ENCODE measurements at places on chromosomes 6 and 20. TPM values are rescaled to one million over a fixed set of nuclear protein-coding genes. Genes with fewer than 3 reads are reported as not detected.
A peak's percentile ranks its signal among the peaks of the same experiment; 100 is the strongest.

DNA sequence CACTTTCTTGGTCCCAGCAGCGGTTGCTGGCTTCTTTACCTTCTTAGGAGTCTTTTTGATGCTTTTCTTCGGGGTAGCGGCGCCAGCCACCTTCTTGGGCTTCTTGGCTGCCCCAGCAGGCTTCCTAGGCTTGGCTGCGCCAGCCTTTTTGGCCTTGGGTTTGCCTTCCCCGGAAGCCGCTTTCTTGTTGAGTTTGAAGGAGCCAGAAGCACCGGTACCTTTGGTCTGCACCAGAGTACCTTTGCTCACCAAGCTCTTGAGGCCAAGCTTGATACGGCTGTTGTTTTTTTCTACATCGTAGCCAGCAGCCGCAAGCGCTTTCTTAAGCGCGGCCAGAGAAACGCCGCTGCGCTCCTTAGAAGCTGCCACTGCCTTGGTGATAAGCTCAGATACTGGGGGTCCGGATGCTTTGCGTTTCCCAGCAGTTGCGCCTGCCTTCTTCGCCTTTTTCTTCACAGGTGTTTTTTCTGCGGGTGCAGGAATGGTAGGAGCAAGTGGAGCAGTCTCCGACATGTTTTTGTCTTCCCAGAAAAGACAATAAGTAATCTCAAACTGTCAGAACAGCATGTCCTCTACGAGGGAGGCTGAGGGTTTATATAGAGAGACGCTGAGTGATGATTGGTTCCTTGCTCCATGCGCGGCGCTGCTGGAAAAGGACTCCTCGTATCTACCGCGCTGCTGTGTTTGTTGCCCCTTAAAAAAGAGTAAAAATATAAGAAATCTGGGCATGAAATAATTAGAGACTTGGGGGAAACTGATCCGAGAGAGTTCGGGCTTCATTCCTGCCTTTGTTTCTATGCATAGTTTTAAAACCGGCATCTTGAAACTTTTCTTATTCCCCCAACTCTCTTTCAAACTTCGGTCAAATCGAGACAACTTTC is 130.3 kb upstream of the BTN3A2 start:
- DNase-seq = peak; percentile 88

- no peak for DNase-seq
Observed at GRCh38 chr6:163126741-163127140, 287.8 kb upstream of the QKI start.

DNA sequence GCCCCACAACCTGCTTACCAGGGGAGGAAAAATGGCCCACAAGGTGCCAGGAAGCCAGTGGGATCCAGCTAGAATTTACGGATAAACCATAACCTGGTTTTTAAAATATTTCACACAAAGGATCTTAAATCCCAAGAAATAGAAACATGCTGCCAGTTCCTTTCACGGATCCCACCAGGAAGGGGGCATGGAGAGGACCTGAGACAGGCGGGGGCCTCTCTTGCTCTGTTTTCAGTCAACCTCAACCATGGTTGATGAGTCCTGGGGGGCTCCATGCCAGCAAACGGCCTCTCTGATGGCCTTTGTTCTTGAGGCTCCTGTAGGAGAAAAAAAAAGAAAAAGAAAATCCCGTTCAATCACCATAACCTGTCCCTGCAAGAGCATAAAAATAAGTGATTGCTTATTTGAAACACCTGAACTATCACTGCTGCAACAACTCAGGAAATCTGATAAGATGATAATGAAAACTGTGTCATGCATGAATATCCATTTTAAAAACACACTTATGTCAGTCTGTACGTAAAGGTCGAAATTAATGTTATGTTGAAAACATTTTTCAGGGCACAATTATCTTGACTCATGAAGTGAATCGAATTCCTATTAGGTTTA is 125.8 kb upstream of the CST7 start:
- DNase-seq = no peak

- DNase-seq = no peak
Observed at GRCh38 chr20:47929368-47930115, 144.3 kb upstream of the SULF2 start.

DNA sequence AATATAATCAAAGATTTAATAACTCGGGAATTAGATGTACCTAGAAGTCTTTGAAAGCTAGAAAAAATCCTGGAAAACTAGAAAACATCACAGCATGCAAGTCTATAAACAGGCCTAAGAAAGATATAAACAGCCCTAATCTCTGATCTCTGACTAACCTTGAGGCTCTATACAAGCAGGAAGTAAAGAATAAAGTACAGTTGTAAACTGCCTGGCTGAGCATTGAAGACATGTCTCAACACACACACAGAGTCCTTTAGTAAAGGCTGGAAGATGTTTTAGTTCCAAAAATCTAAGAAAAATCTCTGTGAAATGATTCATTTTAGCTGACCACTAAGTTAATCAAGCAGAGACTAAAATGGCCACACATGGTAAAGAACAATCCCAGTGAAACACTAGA is 774.5 kb downstream of the EYS start:
- DNase-seq = no peak

GRCh38 chr6:132400883-132401617 is at the start of gene MOXD1:
Gene MOXD1, minus strand, starts transcription at chr6:132401475. Its CDS starts 49 bp downstream, at chr6:132401426.
- DNase-seq = peak; percentile 66

The PGC gene
- polyA plus RNA-seq = 6.8 TPM

- no peak for DNase-seq
Observed at GRCh38 chr20:62694868-62695267, 13.8 kb upstream of the NTSR1 start.

DNA sequence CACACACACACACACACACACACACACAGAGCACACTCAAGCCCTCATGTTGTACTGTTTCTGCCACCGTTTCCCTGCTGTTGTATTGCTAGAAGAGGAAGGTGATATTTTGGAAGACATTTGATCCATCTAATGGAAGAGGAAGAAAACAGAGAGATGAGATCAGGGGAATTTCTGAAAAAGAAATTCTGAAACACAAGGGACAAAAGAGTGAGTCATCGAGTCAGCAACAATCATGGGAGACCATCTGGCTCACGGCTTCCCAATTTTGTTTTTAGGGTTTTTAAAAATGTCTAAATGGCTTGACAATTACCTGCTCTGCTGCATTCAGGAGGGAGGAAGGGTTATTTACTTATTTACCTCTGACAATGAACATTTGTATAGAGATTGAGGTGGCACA is 22.0 kb downstream of the SOX4 start:
- no peak for DNase-seq

GRCh38 chr6:162690158-162690557 is 37.4 kb downstream of the PRKN start:
- no peak for DNase-seq

The PDE7B gene
- 3.0 TPM for polyA plus RNA-seq

The PHACTR3 gene
- 4.0 TPM for polyA plus RNA-seq

DNA sequence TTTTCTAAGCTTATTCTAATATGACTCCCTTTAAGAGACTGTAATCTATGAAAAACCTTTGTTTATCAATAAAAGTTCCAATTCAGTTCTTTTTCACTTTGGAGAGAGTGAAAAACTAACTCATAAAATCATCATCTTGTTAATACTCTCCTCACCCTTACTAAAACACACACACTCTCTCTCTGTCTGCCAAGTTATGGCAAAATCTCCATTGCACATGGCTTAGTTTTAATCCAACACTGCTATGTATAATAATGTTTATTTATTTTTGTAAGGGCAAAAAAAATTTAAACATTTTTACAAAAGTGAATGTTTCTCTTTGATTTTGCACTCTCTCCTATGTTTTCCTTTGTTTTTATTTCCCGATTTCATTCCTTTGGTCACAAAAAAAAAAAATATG is 253.2 kb downstream of the BMP7 start:
- DNase-seq = no peak

GRCh38 chr20:11207749-11208502 is 534.1 kb upstream of the JAG1 start:
- DNase-seq = no peak

- no peak for DNase-seq
Observed at GRCh38 chr6:97322811-97323210, 39.8 kb upstream of the MMS22L start.

DNA sequence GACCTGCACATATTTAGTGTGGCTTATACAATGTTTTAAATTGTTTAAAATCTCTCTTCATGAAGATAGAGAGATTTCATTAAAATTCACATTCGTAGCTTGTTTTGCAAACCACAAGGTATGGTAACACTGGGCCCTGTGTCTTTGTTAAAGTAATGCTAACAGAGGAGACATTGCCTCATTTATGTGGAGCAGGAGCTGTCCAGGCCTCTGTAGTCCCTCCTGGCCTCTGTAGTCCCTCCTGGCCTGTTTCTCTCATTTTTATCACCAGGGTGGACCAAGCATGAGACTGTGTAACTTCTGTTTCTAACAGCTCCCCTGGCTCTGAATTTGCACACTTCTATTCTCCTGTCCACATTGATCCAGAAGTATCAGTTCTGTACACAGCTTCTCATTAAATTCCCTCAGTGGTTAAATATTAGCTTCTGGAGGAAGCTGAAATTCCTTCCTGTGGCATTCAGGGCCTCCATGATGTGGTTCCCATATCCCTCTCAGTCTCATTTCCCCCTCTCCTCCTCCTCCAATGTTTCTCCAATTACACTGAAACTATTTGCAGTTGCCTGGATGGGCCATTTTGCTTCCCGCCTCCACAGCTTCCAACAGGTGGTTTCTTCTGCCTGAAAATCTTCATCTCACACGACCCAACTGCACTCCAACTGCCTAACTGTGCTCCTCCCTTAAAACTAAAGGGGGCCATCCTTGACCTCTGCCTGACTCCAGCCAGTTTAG is 340.4 kb downstream of the SYNE1 start:
- no peak for DNase-seq

DNA sequence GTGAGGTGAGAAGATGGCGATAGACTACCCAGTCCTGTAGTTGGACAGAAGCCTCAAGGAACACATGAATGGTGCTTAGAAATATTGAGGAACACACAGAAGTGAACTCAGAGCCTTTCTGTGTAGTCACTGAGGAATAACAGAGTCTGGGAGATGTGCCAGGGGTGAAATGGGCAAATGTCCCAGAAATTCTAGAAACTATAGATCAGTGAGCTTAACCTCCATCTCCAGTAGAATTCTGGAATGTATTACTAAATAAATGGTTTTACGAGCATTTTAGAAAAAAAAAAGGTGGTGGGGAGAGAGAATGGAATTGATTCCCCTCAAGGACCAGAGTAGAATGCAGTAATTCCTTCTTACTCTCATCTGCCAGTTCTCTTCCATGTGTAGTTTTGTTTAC is 380.0 kb downstream of the LMBRD1 start:
- peak; percentile 38 for DNase-seq

The PROKR2 gene
- not detected for polyA plus RNA-seq

The TCF19 gene
- 25.3 TPM for polyA plus RNA-seq

The HLA-DPB1 gene
- 24.1 TPM for polyA plus RNA-seq

The SRMS gene
- polyA plus RNA-seq = 0.16 TPM

The GINS1 gene
- polyA plus RNA-seq = 16.7 TPM

DNA sequence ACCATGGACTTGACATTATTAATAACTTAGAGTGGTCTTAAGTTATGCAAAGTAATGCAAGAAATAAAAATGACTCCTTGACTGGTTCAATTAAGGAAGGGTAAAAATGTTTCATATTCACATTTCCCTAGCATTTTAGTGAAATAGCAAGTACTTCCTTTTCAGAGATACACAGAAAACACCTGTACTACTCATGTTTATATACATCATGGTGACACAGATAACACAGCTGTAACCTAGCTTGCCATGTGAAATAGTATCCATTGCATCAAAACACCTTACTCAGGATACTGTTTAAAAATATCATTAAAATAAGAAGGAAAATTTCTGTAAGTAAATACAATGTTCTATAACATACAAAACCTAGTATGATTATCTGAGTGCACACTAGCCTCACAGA is 102.4 kb downstream of the AHI1 start:
- DNase-seq = no peak

The HLA-DOB gene
- polyA plus RNA-seq = 0.63 TPM

The TFAP2A gene
- polyA plus RNA-seq = 0.45 TPM

DNA sequence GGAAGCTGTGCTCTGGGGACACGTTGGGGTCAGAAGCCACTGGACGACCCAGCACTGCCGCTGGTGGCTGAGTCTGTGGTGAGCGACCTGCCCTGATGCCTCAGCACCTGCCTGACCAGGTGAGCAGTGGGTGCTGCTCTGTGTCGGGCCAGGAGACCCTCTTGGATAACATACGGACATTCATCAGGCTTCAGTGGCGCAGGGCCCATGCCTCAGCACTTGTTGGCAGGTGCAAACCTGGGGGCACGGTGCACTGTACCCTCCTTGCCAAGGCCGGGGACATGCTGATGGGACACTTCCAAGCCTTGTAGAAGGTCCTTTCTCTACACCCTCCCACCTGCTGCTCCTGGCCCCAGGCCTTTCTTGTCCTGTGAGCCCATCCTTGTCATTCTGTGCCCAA is 34.1 kb downstream of the MYT1 start:
- DNase-seq = no peak

The SCAND1 gene
- polyA plus RNA-seq = 53.9 TPM
